ENCODE measurements at places on chromosomes 4 and X.

GRCh38 chrX:154307202-154307601 lies 11.6 kb downstream of the TKTL1 start:
- no peak for DNase-seq

DNA sequence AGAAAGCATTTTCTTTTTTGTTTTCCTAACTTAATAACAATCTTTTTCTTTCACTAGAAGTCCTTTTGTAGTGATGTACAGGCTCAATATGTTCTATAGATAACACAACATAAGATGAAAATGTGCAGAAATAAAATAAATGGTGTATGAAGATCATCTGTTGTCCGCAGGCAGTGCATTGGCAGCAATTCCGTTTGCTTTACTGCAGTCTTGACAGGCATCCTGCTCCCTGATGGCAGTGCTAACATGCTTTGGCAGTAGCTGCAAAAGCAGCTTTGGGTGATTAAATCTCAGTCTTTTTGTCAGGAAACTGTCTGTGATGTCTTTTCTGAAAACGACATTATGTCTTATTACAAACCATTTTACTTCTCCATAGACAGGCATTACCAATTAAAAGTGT lies 131.4 kb downstream of the TRAM1L1 start:
- DNase-seq: no peak

- no peak for DNase-seq
Measured at GRCh38 chr4:1720163-1720983, 750 bp downstream of the TMEM129 start.

DNA sequence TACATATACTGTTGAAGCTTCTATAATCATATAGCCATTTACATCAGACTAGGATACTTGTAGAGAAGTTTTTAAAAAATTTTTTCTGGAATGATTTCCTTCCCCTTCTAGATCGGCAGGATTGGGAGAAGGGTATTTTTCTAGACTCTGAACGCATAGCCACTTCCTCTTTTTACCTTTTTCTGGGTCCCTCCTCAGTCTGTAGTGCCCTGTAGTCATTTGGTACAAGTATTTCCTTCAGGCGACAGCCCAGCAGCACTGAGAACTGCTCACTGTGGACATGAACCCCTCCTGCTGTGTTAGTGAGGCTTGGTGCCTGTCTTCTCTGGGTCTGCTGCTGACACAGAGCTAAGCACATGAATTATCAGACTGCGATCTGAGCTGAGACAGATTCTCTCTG lies 255.4 kb downstream of the ARHGAP10 start:
- DNase-seq: no peak

GRCh38 chrX:153926858-153927671 lies 1.0 kb upstream of the ARHGAP4 start:
- DNase-seq: peak; percentile 55

- DNase-seq: no peak
Measured at GRCh38 chrX:136692271-136692670, 44.3 kb downstream of the CD40LG start.

DNA sequence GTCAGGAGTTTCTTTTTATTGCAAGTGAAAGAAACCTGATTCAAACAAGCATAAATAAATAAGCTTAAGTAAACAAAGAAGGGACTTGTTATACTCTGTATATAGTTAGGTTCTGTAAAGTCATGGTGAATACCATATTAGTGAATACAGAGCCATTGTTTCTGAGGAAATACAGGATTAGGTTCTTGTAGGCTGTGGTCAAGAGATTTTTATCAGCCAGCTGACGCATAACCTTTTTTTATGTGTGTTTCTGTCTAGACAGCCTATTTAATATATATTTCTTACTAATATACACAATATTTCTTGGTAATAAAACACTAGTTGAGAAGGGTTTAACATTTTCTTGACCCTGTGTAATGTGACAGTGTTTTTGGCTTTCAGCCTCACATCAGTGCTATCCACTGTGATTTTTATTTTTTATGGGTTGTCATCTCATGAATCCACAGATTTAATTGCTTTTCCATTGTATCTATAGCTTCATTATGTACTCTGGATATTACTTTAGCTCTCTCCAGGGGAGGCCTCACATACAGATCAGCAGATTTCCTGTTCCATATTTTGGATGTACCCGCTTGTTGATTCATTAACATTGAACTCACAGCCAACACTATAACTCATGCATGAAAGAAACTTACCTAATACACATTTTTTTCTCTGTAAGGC lies 8.0 kb downstream of the HERC3 start:
- DNase-seq: no peak

DNA sequence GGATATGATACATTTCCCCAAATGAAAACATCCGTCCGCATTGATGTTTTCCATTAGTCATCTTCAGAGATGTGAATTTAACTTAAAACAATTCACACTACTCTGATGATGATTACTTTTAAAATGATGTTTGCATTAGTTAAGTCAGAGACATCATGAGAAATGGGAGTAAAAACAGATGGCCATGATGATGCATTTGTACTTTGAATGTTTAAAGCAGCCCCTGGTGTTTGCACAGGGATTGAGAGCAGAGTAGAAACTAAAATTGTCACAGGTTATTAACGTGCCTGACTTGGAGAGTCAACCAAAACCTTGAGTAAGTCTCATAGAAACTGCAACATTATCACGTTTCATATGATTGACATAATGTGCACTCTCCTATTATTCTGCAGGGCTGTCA lies 117.2 kb downstream of the CFAP299 start:
- no peak for DNase-seq

GRCh38 chrX:130171446-130172126 lies at the start of gene RAB33A:
RAB33A (plus strand) TSS chrX:130171962; CDS start chrX:130172063, 101 bp downstream.
- DNase-seq: no peak

- peak; percentile 71 for DNase-seq
Measured at GRCh38 chr4:169229571-169230028, 41.2 kb downstream of the SH3RF1 start.

GRCh38 chr4:137800861-137801260 lies 268.6 kb upstream of the PCDH18 start:
- no peak for DNase-seq

DNA sequence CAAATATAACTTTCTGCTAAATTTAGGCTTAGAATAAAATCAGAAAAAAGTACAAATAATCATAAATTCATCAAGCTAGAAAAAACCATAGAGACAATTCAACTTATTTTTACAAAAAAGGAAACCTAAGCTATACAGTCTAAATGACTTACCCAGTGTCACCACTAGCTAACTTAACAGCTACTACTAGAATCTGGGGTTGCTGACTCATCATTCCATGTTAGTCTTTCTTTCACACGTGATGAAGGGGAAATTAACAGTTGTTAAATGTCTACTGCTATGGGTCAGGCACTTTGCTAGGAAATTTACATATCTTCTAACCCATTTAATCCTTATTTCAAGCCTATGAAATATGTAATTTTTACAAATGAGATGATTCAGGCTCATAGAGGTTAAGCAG lies 349.3 kb upstream of the GALNT7 start:
- DNase-seq: no peak

DNA sequence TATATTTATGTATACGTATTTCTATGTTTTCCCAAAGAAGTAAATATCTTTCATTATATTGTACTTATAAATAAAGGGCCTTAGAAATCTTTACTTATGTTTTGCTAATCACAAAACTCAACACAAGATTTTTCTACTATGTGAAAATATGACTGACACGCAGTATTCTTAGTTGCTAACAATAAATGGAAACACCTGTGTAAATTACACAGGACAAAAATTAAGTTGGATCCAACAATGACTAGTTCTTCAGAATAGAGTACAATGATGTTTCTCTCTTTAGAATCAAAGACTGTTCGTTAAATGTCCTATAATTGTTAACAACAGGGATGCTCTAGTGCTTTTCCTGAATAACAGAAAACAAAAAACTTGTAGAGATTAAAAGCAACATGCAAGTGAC lies 96.1 kb downstream of the PPP3CA start:
- no peak for DNase-seq

DNA sequence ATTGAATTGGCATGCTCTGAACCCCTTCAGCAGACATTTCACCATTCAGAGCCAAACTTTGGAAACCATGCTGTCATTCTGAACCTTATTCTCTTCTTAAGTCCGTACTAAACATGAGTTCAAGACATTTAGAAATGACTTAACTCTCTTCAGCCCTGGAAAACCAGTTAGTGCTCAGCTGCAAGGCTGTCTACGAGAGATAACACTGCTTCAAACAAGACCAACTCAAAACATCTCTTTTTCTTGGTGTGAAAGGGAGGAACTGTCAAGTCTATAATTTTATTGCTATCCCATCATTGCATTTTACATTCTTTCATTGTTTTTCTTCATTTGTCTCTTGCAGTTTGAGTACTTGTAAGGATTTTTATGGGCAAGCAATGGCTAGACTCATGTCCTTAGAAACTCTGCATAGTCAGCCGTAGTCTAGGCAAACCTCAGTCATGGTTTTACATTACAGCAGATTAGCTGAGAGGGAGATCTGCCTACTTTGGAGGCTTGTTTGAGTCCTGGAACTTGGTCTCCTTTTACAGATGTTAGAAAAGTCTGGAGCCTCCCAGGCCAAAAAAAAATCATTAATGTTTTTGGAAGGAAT lies 120.6 kb upstream of the JADE1 start:
- DNase-seq: no peak

DNA sequence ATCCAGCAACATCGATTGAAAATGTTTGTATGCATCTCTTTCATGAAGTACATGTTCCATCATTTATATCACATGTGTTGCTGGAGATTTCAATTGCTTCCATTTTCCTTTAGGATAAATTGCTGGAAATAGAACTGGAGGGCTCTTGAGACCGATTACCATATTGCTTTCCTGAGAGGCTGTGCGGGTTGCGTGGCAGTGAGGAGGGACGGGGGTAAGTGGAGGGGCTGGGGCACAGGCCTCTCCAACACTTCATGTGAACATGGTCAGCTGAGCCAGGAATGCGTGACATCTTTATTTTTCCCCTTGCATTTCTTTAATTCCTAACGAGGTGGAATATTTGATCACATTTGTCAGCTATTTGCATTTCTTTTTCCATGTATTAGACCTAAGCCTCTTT lies 144.6 kb downstream of the TBL1X start:
- DNase-seq: no peak

- no peak for DNase-seq
Measured at GRCh38 chrX:150148749-150149672, 210.7 kb upstream of the EOLA2 start.

DNA sequence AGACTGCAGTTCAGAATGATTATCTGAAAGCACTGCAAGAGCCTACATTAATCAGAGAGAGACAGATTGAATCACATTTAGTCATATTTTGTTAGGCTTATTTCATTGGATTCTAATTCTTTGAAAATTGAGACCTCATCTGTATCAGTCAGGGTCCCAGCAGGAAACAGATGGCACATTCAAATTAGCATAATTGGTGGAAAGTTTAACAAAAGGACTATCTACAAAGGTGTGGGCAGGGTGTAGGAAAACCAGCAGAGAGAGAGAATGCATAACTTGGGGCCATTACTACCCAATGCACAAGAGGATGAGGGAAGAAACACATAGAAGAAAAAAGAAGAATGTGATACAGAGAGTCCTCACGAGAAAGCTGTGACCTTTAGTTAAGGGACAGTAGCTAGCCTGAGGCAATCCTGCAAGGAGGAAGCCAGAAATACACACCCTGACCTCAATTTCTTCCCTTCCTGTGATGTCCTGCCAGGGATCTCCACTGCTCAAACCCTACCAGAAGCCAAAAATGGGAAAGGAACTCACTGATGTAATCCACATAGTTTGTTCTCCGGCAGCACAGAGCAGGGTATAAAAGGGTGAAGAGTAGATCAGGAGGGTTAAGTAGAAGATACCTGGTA lies 17.7 kb upstream of the XKRX start:
- DNase-seq: no peak

DNA sequence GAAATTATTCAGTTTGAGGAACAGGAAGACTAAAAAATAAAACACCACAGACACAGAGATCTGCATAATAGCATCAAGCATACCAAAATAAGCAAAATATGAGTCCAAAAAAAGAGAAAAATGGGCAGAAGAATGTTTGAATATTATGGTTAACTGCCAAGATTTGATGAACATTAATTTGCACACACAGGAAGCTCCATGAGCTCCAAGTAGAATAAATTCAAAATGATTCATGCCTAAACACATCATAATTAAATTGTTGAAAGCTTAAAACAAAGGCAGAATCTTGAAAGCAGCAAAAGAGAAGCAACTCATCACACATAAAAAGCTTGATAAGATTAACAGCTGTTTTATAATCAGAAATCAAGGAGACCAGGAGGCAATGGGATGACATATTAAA lies 156.6 kb upstream of the ARSJ start:
- no peak for DNase-seq

- no peak for DNase-seq
Measured at GRCh38 chr4:107818301-107818910, 6.3 kb upstream of the SGMS2 start.

GRCh38 chrX:18997916-18998315 lies 14.0 kb upstream of the PHKA2 start:
- DNase-seq: no peak

DNA sequence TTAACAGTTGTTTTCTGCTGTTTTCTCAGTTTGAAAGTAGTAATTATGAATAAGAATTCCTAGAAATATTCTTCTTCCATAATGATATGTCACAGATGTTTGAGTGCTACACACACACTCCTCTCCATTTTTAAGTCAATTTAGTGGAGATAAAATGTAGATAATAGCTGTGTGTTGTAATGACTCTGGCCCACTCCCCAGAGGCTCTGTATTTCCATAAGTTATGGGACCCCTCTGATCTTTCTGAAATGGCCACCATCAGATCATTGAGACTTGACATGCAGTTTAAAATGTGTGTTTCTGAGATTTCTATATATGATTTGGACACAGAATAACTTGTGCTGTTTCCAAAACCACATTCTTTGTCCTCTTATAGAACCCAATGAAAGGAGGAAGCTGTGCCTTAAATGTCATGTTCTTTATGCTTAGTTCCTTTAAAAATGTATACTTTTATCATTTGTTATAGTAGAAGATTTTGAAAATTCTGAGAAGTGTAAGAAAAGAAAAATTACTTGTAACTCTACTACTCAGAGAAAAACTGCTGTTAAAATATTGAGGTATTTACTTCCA lies 46.4 kb downstream of the GAB1 start:
- DNase-seq: no peak

GRCh38 chrX:38379088-38379487 lies 26.7 kb downstream of the OTC start:
- no peak for DNase-seq

- DNase-seq: peak; percentile 70
Measured at GRCh38 chrX:115940888-115941332, 229.6 kb upstream of the AGTR2 start.

- no peak for DNase-seq
Measured at GRCh38 chr4:154779362-154779947, 1.6 kb upstream of the RBM46 start.

DNA sequence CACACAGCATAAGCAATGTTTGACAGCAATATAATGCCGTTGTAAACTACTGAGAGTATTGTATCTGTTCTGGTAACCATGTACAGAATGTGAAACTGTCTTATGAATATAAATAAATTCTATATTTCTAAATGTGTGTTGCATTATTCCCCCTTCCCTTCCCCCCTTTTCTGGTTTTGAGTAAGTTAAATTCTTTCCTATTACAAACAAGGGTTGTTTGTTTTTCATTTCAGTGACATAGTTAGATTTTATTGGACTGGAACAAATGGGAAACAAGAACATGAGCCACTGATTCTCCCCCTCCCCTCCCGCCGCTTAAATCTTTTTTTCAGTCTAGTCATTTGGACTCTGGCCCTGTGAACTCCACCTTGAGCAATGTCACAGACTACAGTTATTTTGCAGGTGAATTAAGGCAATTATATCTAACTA lies 69.8 kb downstream of the GPAT3 start:
- DNase-seq: no peak

Measured in NCI-H2029 (cell line).